ENCODE measurements at places on chromosomes 2 and 18.

DNA sequence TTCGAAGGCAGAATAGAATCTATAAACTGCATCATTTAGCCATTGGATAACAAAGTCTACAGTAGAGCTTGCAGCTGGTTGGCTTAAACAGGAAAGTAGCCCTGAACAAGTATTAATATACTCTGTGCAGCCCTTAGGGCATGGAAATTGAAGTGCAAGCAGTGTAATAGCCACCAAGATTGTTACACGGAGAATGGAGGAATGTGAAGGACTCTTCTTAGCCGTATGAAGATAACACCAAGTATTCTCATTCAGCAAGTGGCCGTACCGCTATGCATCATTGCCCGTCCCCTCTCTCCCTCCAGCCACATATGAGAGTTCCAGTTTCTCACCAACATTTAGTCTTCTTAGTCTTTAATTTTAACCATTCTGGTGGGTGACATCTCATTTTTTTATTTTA lies 40.5 kb downstream of the ANKRD12 start:
- no peak for DNase-seq

GRCh38 chr2:171910494-171910893 lies 11.8 kb upstream of the HAT1 start:
- DNase-seq: no peak

GRCh38 chr2:78870343-78870967 lies 155.0 kb upstream of the REG3G start:
- DNase-seq: no peak

DNA sequence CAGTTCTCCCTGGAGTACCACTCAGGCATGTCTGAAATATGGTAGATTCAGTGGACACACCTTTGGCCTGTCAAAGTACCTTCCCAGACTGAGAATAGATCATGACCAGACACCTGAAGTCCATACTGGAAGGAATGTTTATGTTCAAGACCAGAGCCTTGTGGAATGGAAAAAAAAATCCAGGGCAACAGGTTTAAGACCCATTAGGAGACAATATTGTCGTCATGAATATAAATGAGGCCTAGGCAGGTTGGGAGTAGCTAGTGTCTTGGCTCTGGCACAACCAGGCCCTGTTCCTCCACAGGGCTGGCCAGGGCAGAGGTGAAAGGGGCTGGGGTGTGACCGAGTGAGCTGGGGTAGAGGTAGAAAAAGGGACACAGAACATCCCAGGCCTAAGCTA lies 13.2 kb upstream of the ATRAID start:
- no peak for DNase-seq

- DNase-seq: no peak
Measured at GRCh38 chr2:54646170-54646927, 77.1 kb upstream of the EML6 start.

GRCh38 chr2:230327418-230328154 lies 593 bp downstream of the SP140L start:
- DNase-seq: peak; percentile 37

- DNase-seq: no peak
Measured at GRCh38 chr18:12586956-12587355, 71.0 kb downstream of the SPIRE1 start.

- no peak for DNase-seq
Measured at GRCh38 chr2:1618191-1618961, 125.9 kb downstream of the PXDN start.

DNA sequence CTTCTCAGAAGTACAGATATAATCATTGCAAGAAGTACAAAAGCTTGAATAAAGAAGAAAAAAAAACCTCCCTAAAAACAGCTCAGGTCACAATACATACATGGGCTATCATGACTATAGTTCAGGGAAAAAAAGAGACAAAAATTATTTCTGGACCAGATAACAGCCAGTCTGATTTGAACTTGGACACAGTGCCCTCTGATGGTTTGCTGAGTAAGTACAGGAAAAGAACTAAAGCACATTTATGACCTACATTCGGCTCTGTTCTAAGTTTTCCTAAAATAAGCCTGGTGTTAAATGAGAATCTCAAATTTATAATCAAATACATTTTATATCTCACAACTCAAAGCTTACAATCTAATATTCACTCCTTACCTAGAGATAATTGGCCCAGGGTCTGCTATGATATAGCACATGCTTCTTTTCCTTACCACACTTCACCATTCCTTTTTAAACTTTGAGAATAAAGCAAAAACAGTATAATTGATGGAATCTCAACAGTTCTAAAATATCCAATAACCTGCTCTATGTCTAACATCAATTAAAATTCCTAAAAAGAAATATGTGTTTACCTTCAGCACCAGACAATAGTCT lies 81.1 kb downstream of the RAPH1 start:
- peak; percentile 67 for DNase-seq

DNA sequence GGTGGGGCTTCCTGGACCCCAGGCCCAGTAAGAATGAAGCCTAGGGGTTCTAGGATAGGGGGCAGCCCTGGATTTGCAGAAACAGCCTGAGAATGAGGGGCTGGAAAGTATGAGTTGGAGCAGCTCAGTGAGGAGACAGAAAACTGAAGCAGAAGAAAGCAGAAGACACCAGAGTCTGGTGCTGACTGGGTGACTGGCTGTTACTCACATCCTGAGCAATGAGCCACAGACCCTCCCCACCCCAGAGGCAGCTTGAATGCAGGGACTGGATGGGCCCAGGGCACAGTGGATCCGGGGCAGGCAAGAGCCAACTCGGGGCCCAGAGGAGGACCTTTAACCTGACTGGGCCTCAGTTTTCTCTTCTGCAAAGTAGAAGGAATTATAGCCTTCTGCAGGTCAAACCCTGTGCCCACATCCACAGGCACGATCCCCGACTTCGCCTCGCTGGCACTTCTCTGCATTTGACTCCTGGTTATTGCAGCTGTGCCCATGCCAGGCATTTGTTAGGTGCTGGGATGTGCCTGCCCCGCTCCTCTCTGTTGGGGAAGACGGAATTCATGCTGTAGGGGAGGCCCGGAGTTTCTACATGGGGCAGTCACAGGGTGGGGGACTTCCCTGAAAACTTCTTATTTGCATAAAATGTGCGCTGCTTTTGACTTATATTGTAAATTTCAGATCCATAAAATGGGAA lies 8.5 kb downstream of the STEAP3 start:
- DNase-seq: no peak

- DNase-seq: no peak
Measured at GRCh38 chr18:60508108-60508507, 135.5 kb upstream of the MC4R start.

GRCh38 chr2:8363161-8363560 lies 318.7 kb upstream of the ID2 start:
- DNase-seq: no peak

GRCh38 chr2:68250196-68250595 lies 2.1 kb downstream of the PPP3R1 start:
- DNase-seq: no peak

- peak; percentile 38 for DNase-seq
Measured at GRCh38 chr18:26621161-26622026, 73.0 kb upstream of the KCTD1 start.

DNA sequence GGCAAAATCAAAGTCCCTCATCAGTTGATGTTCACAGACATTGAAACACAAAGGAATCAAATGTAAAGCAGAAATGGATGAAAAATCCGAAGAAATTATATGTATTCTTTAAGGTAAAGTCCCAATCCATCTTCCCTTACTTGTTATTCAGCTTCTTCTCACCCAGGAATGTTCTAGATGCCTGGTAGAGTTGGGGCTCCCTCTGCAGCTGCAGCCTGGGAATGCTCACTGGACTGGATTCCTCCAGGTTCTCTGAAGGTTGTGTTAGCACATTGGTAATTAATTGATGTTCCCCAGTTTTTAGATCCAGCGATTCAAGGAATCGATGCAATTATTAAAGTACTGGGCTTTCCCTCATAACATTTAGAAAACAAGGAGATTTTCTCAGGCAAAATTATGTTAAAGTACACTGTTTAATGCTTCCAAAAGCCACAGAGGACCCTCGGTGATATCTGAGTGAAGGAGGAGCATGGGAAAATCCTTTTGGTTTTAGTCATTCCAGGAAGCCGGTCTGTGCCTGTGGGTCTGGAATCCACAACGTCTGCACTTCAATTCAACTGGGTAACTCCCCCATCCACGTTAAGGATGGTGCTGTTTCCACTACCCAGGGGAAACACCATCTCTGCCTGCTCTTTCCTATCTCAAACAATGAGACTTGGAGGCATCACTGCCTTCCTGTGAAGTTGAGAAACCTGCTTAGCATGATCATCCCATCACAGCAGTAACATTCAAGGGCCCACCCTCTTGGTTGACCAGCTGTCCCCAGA lies 22.0 kb downstream of the NTSR2 start:
- DNase-seq: no peak

DNA sequence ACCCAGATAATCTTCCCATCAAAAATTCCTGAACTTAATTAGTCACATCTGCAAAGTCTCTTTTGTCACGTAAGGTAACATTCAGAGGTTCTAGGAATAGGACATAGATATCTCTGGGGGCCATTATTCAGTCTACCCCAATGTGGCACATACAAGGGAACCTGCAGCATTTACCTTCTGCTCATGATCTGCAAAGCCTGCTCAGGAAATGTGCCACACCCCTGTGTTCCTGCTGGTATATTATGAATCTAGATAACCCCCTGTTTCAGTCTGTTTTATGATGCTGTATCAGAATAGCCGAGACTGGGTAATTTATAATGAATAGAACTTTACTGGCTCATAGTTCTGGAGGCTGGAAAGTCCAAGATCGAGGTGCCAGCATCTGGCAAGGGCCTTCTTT lies 103.5 kb downstream of the ARL4C start:
- no peak for DNase-seq

- no peak for DNase-seq
Measured at GRCh38 chr2:27891673-27892105, 1.2 kb downstream of the BABAM2 start.

DNA sequence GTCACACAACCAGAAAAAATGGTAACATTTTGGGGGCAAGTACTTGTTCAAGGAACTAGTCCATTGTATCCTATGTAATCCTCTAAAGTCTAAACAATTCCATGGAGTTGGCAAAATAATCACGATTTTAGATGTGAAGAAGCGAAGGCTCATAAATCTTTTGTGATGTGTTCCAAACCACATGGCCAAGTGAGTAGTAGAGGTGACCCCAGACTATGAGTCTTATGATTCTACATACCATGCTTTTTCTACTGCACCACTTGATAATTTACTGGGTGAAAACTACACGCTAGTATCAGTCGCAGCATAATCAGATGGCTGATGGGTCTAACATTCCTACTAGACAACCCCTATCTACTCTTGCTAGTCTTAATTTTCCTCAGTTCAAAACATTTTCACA lies 371.4 kb downstream of the OSR1 start:
- no peak for DNase-seq

GRCh38 chr2:233250985-233251305 lies 528 bp upstream of the ATG16L1 start:
- no peak for DNase-seq

DNA sequence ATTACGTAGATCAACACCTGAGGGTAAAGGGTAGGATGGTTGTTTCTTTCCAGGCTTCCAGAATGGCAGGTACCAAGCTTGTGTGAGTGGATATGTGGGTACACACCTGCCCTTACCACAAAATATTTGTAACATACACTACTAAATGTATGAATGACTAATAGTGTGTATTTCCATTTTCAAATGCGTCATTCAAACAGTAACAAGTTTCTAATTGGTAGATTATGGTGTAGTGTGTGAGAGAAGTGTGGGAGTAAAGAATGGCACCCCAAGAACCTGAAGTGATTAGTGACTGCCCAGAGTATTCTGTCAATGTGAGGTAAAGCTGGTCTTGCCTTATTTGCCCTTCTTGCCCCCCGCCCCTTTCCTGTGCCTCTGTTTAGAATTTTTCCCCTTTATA lies 21.1 kb downstream of the AGPS start:
- DNase-seq: no peak

- peak; percentile 25 for DNase-seq
Measured at GRCh38 chr2:174633623-174633930, 36.0 kb upstream of the WIPF1 start.

Measured in pons (tissue), 1 donor.